ENCODE measurements at places on chromosomes 3 and 15.

DNA sequence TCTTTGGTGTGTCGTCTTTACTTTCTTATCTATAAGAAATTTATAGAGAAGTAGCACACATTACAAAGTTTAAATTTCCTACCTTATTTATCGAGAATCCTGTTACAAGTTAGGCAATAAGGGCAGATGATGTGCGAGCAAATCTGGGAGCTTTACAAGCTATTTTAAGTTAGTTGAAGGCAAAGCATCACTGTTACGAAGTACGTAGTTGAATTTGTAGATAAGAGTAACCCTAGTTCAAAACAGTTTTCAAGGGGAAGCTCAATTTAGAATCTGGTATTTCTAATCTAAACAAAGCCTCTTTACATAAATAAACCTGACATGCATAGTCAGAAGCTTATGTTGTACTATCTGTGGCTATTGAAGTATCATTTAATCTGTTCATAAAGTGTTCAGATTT, 8.4 kb downstream of the KBTBD8 start:
- no peak for DNase-seq

DNA sequence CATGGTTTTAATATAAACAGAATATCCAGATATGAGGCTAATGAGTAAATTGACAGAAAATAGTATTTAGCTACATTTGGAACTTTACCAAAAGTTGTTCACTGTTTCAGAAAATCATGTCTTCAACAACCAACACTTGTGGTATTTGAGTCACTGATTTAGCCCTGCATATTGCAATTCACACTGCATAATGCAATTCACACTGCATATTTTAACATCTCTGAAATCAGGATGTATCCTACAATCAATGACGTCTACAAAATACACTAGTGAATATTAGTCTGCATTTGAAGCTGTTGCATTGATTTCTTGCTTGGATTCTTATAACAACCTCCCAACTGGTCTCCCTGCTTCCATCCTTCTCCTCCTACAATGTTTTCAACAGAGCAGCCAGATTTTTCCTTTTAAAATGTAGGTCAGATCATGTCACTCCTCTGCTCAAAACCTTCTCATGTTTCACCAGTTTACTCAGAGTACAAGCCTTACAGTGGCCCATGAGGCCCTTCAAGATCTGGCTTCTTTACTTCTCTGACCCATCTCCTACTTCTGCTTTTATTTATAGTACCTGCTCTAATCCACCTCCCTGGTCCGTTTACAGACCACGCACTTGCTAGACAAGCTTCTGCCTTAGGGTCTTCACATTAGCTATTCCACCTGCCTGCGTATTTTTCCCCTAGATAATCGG, 11.4 kb upstream of the RAB11A start:
- DNase-seq, result no peak

- no peak for DNase-seq
Observed at GRCh38 chr15:51841406-51842040, 12.1 kb downstream of the TMOD3 start.

DNA sequence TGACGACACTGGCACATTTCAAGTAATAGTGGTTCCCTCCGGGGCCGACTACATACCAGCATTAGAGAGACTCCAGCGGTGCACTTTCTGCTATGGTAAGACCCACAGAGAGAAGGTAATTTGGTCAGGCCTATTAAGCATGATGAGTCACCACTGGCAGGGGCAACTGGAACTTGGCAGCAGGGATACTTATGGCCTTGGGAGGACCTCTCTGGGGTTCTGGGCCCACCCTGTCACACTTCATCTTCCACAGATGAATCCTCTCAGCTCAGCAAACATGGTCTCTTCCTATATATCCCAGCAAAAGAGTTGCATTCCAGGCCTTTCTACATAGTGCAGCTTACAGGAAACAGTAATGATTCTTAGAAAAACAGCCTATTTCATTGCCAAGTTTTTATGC, 88.0 kb downstream of the PIK3R4 start:
- no peak for DNase-seq

DNA sequence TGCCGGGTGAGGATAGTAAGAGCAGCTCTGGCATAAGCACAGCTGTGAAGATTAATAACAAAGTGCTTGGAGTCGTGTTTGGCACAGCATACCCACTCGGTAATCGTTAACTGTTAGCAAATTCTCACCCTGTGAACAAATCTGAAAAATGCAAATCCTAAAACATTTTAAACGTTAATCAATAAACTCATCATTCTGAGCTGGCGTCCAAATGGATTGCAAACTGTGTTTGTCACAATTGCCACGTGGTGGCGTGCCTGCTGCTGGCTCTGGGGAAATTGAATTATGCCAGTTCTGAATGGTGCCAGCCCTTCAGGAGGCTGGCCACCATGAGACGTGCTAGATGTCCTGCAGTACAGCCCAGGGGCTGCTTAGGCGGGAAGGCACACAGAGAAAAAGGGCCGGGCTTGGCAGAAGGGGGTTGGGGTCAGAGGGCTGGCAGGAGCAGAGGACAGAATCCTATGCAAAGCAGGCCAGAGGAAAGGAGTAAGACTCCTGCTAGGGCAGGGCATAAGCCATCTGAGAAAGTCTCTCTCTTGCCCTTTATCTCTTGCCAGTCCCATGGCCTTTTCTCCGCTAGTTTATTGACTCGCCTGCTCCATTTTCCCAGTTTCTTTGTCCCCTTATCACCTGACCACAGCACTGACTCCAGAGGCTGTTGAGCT, 22.1 kb upstream of the POLG start:
- peak; percentile 37 for DNase-seq

GRCh38 chr3:163561151-163561550, 1517.1 kb downstream of the SI start:
- no peak for DNase-seq

- DNase-seq, result no peak
Observed at GRCh38 chr3:153137626-153138025, 24.4 kb upstream of the RAP2B start.

- DNase-seq, result no peak
Observed at GRCh38 chr3:43692085-43692855, 1.5 kb downstream of the ABHD5 start.

DNA sequence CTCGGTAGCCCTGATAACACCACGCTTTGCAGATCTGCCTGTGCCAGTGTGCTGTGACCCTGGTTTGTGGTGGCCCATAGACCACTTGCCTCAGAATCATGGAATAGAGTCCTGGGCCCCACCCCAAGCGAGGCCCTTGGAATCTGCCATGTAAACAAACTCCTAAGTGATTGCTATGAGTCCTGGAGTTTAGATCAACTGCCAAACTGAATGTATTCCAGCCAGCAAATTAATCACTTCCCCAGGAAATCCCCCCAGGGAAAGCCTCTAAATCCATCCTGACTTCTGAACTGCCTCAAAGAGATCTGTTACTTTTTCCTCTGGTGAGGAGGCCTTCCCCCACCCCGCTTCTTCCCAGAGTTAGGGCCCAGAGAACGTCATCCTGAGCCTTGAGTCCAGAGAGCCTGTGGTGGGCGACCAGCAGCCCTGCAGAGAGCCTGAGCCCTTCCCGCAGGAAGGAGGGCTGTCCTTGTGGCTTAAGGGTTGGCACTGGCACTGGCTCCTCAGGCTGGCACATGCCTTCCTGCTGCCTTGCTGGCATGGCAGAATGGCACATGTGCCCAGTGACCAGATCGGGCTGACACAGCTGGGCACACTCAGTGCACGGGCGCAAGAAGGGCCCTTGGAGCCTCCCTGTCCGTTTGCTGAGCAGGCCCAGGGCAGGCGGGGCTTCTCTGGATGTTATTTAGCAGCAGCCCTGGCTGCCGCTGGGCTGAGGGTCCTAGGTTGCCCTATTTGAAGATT, 50.6 kb upstream of the PLXNA1 start:
- DNase-seq, result no peak
